ENCODE measurements at places on chromosomes 4 and X.

GRCh38 chr4:32140636-32141035 lies 1420.5 kb downstream of the PCDH7 start:
- no peak for DNase-seq

DNA sequence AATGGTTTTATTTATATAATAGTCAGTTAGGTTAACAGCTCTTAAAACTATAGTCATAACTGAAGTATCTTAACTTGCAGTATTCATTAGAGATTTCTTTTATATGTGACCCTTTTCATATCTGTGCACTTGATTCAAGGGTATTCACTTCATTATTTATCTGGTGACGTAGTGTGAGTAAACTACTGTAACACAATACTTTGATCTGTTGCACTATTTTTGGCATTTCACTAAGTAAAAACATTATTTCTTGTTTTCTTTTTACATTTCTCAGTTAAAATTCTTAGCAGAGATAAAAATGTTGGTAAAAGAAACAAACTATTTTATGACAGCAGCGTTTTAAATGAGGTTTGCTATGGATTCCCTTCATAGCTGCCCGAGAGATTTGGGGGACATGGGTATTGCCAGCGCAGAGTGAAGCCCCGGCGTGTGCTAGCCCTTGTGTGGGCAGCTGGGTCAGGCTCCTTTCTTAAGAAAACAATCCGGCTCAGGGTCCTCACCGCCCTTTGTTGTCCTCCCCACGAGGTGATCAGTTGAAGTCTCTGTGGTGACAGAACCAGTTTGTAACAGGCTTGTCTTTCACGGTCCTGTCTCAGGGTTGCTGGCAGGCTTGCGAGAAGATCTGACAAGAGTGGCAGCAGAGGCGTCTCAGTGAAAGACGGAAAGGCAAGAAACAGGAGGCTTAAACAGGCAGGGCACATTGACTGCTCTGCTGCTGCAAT lies 293.4 kb downstream of the BMPR1B start:
- no peak for DNase-seq

- no peak for DNase-seq
Measured at GRCh38 chr4:10577018-10577417, 107.5 kb downstream of the CLNK start.

DNA sequence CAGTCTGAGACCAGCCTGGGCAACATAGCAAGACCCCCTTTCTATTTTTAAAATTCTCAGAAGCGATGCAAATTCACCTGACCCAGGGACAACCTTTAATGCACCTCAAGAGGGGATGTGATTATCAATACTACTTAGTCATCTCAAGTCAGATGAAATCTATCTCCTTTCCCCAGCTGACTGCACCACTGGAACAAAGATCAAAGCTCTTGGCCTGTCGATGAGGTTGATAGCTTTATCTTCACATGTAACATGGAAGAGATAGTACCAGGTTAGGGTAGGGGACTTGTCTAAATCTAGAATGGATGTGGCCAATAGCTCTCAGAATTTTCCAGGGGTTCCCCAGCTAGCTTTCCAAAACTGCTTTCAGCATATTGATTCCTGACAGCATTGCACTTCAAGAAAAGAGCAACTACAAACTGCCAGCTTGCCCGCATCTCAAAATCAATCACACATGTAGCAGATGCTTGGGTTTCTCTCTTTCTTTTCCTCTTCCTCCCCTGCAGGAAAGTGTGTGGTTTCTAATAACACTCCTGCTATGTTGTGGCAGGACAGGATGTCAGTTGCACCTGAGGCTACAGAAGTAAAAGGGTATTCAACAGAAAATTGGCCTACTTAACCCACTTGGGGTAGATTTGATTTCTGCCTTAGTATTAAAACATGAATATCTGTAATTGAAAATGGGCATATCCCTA lies 12.2 kb upstream of the TMEM164 start:
- no peak for DNase-seq

DNA sequence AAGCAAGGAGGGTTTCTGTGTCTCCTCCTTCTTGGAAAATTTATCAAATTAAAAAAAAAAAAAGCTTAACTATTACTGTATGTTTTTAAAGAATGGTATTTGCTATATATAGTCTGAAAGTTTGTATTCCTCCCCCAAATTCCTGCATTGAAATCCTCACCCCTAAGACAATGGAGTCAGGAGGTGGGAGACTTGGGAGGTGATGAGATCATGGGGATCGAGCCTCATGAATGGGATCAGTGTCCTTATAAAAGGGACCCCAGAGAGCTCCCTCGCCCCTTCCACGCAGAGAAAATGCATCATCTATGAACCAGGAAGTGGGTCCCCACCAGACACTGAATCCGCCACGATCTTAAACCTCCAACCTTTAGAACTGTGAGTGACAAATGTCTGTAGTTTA lies 50.1 kb downstream of the DHRSX start:
- no peak for DNase-seq

GRCh38 chr4:185700048-185700447 lies 111.9 kb downstream of the SORBS2 start:
- DNase-seq = no peak

DNA sequence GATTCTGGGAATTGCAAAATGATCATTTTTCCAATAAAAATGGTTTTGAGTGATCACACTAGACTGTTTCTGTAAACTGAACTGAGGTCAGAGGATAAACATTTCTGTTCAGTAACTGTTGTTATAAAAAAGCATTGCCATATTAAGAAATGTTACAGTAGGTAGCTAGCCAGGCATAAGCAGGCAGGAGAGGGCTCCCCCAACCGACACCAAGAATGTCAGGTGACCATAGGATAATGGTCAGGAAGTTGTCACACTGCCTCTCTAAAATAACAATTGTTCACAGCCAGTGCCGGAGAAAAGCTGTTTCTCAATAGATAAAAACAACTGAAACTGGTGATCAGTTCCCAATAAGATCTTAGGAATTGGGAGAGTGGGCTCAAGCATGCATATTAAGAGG lies 306.2 kb upstream of the SLIT2 start:
- no peak for DNase-seq

DNA sequence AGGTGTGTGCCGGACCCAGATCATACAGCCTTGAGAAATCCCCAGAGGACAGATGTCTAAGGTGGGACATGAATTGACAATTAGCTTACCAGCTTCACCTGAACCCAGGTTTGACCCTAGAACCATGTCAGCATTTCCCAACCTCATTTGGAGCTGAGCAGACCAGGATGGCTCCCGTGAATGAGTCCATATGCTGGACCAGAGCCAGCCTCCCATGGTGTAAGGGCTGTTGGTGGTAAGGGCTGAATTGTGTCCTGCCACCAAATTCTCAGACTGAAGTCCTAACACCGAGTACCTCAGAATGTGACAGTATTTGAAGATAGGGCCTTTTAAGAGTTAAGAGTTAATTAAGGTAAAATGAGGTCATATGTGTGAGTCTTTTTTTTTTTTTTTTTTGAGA lies 88.3 kb downstream of the SLC34A2 start:
- DNase-seq = no peak

- DNase-seq = no peak
Measured at GRCh38 chrX:130444641-130445336, 43.0 kb downstream of the RBMX2 start.

DNA sequence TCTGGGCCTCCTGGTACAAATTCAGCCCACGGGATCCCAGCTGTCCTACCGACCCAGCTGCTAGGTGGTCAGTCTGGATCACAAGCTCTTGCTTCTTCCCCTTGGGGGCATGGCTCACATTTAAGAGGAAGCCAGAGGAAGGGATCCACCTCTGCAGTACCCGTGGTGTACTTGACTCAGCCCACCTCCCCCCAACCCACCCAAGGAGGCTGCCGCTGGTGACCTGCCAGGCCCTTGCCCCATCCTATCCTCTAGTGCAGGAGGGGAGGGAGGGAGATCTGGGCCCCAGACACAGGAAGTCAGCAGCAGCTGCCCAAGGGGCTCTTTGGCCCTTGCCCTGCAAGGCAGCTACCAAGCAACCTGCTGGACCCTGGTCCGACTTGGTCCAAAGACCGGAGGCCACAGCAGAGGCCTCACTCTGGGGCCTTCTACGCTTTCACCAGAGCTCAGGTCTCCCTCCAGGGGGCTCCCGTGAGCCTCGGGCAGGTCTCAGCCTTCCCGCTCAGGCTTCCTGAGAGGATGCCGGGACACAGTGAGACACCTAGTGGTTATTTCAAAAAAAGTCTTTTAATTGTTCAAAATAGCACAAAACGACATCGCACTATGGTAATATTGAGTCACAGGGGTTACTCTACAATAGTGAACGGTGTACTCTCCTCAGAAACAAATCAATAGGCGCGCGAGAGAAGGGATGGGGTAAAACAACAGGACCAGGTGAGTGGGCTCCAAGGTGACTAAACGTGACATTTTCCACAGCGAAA lies 2.7 kb upstream of the RENBP start:
- peak; percentile 60 for DNase-seq

DNA sequence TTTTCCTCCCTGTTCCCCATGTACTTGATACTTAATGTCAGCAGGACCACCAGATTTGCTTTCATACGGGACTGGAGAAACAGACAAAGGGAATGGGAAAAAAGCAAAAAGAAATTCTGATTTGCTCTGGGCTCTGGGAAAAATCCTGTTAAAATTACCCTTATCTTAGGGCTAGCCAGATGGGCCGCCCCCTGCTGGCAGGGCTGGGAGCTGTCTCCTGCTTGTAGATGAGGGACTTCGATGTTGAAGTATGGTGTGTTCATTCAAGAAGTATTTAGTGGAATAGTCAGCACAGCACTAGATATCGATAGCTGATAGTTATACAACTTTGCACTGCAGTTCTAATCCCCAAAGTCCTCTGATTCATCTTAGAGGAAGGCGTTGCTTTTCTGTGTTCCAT lies 45.8 kb downstream of the BCORL1 start:
- DNase-seq = peak; percentile 6

- no peak for DNase-seq
Measured at GRCh38 chrX:47579537-47579936, 2.7 kb upstream of the TIMP1 start.

- no peak for DNase-seq
Measured at GRCh38 chrX:29926659-29927058, 288.7 kb upstream of the MAGEB2 start.

DNA sequence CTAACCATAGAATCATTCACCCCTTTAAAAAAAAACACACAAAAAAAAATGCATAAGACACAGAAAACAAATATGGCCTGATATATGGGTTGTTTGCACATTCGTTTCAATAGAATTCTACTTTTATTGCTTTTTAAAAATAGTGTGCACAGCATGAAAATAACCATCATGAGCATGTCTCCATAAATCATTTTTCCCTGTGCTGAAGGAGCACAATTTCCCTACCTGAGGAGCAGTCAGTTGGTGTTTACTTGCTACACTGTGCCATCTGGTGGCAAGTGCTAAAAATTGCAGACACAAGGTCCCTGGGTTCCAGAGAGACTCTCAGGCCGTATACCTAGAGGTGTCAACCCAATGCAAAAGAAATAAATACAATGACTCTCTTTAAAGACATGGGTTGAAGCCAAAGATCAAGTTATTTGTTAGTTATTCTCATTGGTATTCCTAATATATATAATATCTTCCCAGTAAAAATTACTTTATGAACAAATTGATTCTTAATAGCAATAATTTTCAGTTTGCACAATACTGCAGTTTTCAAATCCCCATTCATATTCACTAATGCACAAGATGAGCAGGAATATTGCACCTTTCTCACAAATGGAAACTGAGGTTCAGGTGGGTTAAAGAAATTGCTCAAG lies 551.4 kb downstream of the IQCM start:
- DNase-seq = no peak

- no peak for DNase-seq
Measured at GRCh38 chr4:69882150-69882549, 22.2 kb upstream of the SULT1E1 start.

DNA sequence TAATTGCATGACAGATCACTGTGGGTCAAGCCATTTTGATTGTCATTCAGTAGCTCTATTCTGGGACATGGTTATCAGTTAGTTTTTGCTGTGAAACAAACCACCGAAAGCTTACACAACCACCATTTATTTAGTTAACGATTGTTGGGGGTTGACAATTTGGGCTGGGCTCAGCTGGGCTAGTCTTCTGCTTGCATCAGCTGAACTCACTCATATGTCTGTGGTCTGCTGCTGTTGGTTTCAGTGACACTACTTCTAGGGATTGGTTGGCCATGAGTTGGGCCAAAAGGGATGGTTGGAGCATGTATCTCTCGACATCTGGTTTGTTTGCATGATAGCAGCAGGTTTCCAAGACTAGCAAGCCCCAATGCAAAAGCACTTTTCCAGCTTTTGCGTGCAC lies 5.3 kb upstream of the SMIM10 start:
- DNase-seq = no peak

DNA sequence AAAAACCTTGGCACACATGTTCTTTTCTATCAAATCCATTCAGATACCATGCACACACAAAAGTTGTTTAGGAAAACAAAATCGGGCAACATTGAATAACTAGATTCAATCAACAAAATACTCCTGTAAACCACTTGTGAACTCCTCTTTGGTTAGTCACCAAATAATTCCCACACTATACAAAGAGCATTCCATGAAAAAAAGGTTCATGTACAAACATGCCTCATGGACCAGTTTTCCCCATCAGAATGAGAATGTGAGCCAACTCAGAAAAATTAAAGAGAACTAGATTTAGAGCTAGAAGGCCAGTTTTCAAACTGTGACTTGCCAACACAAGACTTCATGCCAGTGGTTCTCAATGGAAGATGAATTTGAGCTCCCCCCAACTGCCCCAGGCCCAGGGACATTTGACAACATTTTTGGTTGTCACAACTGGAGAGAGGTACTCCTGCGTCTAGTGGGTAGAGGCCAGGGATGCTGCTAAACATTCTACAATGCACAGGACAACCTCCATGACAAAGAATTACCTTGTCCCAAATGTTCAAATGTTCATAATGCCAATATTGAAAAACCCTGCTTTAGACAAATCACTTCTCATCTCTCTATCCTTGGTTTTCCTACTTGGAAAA lies 55.4 kb downstream of the GPC3 start:
- DNase-seq = no peak

DNA sequence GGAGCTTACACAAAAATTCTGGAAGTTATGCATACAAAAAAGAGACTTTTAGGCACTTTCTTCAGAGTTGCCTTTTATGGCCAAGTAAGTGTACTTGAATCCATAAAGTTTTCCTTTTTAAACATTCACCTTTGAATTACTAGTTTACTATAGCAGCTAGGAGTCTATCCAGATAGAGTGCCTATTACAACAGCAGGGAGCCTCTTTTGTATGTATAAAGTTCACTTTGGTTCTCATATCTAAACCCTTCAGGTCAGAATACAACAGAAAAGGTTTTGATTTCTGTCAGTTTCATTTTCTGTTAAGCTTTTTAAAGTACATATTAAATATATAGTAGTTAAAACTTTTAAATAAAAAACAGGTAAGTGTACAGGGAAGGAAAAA lies 51.4 kb upstream of the IL13RA1 start:
- no peak for DNase-seq

DNA sequence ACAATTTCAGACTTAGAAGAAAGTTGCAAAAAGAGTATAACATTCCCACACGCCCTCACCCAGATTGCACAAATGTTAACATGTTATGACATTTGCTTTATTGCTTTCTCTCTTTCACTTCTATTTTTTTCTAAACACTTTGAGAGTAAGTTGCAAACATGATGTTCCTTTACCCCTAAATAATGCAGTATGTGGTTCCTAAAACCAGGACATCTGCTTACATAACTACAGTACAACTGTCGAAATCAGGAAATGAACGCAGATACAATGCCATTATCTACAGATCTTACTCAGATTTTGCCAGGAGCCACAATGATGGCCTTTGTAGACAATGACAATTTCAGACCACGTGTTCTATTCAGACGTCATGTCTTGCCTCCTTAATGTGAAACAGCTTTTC lies 22.4 kb downstream of the SH3TC1 start:
- no peak for DNase-seq

GRCh38 chr4:140085062-140085622 lies 68.8 kb downstream of the MAML3 start:
- no peak for DNase-seq

All from effector memory CD4-positive, alpha-beta T cell (primary cell).